ENCODE measurements at places on chromosomes 5 and 9. TPM values are rescaled to one million over a fixed set of nuclear protein-coding genes. Genes with fewer than 3 reads are reported as not detected.

The TRIM36 gene
- 0.61 TPM for polyA plus RNA-seq

The ZDHHC21 gene
- polyA plus RNA-seq: 3.5 TPM

DNA sequence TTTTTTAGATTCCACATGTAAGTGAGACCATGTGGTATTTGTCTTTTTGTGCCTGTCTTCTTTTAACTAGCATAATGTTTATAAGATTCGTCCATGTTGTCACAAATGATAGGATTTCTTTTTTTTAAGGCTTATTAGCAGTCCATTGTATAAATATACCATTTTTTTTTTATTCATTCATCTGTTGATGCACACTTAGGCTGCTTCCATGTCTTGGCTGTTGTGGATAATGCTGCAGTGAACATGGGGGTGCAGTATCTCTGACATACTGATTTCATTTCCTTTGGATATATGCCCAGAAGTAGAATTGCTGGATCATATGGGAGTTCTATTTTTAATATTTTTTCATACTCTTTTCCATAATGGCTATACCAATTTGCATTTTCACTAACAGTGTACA is 48.7 kb downstream of the KIAA1958 start:
- H3K4me3 ChIP-seq: no peak overlapping the region
- no peak for DNase-seq
- no peak overlapping the region for H3K27ac ChIP-seq
- no peaks in the 10 kb centered on the region for H3K27me3 ChIP-seq
- H3K36me3 ChIP-seq: no peaks in the 10 kb centered on the region
- peaks cover 15% of the 10 kb centered on the region for H3K4me1 ChIP-seq

- no peaks in the 10 kb centered on the region for H3K36me3 ChIP-seq
- no peaks in the 10 kb centered on the region for H3K27me3 ChIP-seq
- no peak overlapping the region for H3K4me3 ChIP-seq
- DNase-seq: no peak
- H3K27ac ChIP-seq: peak overlapping the region; percentile 93
These were observed 65.8 kb upstream of the STXBP1 start for GRCh38 chr9:127546125-127546832.

DNA sequence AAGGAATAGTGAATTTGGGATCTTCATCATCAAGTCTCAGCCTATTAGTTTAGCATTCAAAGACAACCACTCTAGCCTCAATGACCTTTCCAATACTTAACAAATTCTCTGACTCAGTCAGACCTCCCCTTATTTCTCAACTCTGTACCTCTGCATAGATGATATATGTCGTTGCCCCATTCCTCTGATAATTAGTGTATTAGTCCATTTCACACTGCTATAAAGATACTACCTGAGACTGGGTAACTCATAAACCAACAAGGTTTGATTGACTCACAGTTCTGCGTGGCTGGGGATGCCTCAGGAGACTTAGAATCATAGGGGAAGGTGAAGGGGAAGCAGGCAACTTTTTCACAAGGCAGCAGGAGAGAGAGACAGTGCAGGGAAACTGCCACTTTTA is 8.9 kb downstream of the MRPL22 start:
- H3K4me1 ChIP-seq: no peaks in the 10 kb centered on the region
- no peak overlapping the region for H3K27ac ChIP-seq
- H3K27me3 ChIP-seq: no peaks in the 10 kb centered on the region
- no peaks in the 10 kb centered on the region for H3K36me3 ChIP-seq
- no peak overlapping the region for H3K4me3 ChIP-seq

GRCh38 chr9:83749706-83750105 is 41.9 kb upstream of the UBQLN1 start:
- no peak overlapping the region for H3K27ac ChIP-seq
- H3K4me3 ChIP-seq: no peak overlapping the region
- H3K4me1 ChIP-seq: no peaks in the 10 kb centered on the region
- no peak for DNase-seq

DNA sequence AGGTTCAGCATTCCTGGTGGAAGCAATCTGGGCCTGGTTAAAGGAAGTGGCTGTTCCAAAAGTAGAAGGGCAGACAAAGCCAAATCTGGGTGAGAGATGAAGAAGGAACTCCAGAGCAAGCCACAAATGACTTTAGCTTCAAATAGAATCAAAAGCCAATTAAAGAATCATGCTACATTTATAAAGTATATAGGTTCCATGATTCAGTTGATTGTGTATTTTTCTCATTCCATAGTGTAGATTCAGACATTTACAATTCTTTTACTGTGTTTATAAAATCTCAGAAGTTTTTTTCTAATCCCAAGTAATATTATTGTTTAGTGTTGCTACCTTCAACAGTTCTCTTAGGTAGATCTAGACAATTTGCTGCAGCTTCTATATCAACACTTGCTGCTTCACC is 262.0 kb downstream of the PLK2 start:
- H3K36me3 ChIP-seq: no peaks in the 10 kb centered on the region
- no peak overlapping the region for H3K4me3 ChIP-seq
- no peaks in the 10 kb centered on the region for H3K27me3 ChIP-seq
- no peak overlapping the region for H3K27ac ChIP-seq
- no peaks in the 10 kb centered on the region for H3K4me1 ChIP-seq
